Stimulated activated CD4-positive, alpha-beta T cell treated with anti-CD3 and anti-CD28 coated beads, Interleukin-15, amount 100 ng/mL, for 1 hour (primary cell): ENCODE measurements at places on chromosomes 2 and 18.

DNA sequence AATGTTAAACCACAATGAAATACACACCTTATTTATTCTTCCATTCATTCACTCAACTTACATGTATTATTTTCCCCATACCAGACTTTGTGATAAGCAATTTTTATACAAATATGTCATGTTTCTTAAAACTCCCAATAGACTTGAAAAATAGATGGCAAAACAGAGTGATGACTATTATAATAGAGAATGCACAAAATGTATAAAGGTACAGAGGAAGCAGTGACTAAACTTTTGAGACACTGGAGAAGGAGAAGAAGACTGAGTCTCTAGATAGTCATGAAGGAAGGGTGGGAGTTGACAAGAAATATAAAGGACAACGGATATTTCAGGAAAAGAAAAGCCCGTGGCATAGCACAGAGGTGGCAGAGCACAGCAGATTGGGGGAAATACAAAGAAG is 198.1 kb upstream of the SLC39A10 start:
- no peak for DNase-seq

DNA sequence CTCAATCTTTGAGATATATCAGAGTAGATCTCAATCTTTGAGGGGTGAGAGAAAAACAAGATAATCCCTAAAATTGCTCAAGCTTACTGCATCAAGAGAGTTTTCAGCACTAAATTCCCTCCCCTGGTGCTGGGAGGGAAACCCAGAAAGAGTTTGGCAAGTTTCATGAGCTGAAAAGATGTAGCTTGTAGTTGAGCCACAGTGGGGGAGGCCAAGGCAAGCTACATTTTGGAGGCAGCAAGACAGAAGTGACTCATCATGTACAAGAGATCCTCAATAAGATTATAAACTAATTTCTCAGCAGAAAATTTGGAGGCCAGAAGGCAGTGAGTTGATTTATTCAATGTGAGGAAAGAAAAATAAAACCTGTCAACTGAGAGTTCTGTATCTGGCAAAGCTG is 308.2 kb downstream of the PIEZO2 start:
- DNase-seq, result no peak

DNA sequence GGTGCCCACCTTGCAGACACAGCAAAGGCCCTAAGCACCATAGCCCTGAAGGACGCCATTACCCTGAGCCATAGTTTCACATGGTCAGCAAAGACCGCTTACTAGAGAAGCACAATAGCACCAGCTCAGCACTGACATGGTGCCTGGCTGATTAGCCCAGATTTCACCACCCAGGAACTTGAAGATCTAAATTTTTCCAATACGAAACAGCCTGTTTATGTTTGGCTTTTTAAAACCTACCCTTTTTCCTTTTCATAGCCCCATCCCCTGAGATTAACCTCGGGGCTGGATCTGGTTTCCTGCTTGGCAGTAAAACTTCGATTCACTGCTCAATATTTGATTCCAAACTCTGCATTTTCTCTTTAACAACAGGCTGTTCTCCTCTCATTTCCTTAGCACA is 158.5 kb upstream of the PID1 start:
- DNase-seq, result no peak

GRCh38 chr2:38077431-38077769 is 1.4 kb upstream of the CYP1B1 start:
- DNase-seq, result no peak

- no peak for DNase-seq
Observed at GRCh38 chr2:168056242-168056787, 191.1 kb downstream of the STK39 start.

DNA sequence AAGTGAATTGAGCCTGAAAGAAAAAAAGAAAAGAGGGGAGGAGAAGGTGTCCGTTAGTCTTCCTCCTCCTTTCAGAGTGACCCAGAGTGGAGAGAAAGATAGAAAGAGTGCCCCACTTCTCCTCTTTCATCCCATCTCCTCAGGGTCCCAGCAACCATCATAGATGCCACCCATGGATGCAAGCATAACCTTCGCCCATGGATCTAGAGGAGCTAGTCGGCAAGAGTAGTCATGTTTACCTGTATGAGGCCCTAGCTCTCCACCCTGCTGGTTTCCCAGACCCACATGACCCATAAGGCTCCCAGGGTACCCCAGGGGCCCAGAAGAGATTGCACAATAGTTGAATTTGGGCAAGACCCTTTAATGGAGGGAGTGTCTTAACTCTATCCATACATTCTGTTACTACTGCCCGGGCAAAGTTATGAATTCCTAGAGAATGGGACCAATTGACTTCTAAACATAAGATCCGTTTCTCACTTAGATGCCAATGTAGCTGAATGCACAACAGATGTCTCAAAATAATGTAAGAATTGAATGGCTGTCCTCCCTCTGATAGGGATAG is 56.1 kb upstream of the CDCA7 start:
- DNase-seq, result no peak

- DNase-seq, result no peak
Observed at GRCh38 chr2:227325839-227326195, 766 bp downstream of the MFF start.

- DNase-seq, result no peak
Observed at GRCh38 chr2:229350117-229350805, 79.2 kb upstream of the PID1 start.

- no peak for DNase-seq
Observed at GRCh38 chr2:69168950-69169654, 156.1 kb downstream of the ANTXR1 start.

GRCh38 chr2:105712166-105712915 is 32.4 kb upstream of the NCK2 start:
- DNase-seq, result no peak

DNA sequence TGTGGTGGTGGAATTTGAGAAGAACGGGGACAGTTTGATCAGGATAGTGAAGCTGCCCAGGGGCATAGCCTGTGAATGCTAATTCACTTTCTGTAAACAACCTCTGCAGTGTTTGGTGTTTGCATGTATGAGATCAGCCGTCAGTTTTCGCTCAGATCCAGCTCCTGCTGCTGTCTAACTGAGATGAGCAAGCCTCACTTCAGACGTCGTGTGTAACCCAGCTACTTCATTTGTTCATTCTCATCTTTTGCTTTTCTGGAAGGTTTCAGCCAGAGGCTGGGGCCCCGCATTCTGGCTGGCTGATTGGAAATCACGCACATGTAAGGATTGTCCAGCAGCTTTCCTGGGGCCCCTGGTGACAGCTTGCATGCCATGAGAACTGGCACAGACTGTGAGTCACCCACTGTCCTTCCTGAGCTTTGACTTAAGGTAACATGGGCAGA is 48.9 kb downstream of the LDLRAD4 start:
- DNase-seq, result no peak

DNA sequence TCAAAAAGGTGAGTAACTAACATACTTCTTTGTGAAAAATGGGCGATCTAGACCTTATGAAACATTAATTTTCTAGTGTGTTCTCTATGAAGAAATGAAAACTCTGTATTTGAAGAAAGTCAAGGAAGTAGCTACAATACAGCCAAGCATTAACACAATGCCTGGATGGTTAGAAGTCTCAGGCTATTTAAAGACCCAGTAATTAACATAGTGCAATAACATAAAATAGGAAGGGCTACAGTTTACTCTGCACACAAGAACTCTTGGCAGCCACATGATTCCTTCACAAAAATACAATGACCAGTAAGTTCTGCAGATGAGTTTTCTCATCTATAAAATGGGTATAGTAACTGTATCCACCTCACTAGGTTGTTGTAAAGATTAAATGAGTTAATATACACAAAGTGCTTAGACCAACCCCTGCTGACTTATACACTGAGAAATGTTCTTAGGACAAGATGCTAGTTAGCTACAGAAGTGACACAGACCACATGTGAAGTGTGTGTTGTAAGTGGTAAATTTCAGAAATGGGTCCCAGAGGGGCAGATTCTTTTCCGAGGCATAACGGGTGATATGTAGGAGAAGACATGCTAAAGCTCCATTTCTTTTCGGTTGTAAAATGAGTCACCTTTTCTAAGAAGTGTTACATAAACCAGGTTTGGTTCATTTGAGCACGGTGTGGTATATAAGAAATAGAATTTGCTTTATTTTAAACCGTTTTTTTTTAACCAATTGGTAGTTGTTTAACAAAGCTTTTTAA is 61.8 kb downstream of the CXCR4 start:
- no peak for DNase-seq
